ENCODE measurements at places on chromosomes 1 and 21. TPM values are rescaled to one million over a fixed set of nuclear protein-coding genes. Genes with fewer than 3 reads are reported as not detected.

DNA sequence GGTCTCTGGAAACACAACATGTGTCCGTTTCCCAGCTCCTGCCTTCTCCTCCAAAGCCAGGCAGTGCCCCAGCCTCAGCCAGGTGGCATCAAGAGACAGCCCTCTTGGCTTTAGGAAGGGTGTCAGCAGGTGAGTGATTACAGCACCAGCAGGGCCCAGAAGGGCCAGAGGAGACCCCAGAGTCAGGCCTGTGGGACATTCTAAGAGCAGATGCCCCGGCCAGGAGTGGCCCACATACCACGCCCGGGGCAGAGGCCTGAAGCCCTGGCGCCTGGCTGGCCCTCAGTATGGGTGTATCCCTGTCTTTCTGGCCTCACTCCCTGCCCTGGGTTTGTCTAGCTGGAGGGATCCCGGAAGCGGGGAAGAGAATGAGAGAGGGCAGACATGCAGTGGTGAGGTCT lies 109.2 kb downstream of the CASZ1 start:
- no peak for DNase-seq

- no peak for DNase-seq
Observed at GRCh38 chr1:59819566-59820438, 5.1 kb downstream of the HOOK1 start.

DNA sequence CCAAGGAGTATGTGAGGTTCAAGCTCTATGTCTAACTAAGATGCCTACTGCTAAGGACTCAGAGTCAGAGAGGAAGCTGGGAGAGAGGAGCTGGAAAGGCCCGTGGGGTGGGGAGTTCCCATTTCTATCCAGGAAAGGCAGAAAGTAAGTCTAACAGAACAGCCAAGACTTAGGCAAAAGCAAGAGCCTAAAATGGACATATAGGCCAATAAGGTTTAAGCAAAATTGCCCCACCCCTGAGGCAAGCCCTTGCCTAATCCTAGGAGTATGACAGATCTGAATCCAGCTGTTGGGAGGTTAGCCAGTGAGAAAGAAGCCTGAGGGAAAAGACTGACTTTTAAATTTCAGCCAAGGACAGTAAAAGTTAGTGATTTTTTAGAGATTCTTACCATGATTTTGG lies 1.6 kb upstream of the KLHDC9 start:
- no peak for DNase-seq

DNA sequence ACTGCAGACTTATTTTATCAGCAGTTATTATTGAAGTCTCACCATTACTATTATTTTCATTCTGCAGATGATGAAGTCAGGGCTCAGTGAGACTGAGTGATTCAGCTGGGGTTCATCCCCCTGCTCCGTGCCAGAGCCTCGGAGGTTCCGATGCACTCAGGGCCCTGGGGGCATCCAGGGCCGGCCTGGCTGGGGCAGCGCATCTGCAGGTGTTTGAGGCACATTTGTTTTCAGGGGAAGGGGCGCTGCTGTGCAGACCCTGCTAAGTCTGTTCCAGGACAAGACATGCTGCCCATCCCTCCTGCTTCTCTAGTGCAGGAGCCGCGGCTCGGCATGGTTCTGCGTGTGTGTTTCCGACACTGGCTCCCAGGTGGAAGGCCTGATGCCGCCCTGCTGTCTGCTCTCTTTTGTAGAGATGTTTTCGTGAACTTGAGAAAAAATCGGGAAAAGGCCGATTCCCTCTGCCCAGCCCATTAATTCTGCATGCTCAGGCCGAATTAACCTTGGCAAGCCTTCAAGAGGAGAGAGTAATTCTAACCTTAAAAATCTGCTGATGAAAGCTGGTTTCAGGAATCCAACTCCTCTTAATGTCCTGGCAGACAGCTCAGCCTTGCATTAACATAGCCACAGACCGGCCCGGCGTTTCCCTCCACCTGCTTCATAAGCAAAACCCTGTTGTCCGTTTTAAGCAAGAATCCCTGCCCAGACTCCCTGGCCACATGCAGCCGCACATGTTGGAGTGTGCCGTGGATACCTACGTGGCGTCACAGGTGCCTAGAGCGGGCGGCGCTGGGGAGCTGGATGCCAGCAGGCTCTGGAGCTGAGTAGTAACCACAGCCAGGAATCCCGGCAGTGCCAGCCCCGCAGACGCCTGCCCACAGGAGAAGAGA lies 316.0 kb upstream of the VAMP3 start:
- DNase-seq = no peak

GRCh38 chr21:38487901-38488639 lies 10.2 kb downstream of the ERG start:
- DNase-seq = no peak

DNA sequence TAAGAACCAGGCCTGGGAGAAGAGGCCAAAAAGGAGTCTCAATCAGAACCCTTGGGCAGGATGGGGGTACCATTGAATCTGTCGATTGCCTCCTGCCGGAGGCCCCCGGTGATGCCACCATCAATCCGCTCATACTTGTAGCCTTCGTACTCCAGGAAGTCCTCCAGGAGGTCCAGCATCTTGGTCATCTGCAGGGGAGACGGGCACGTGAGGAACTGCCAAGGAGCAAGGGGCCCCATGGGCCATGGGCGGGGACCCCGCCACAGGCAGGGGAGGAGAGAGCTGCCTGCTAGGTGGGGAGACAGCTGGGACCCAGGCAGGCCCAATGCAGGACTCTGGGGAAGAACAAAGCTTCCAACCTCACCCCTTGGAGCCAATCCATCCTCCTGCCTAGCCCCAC lies 48.6 kb downstream of the CHD5 start:
- DNase-seq = no peak

GRCh38 chr1:147502760-147503159 lies 38.5 kb upstream of the BCL9 start:
- DNase-seq = no peak

- DNase-seq = no peak
Observed at GRCh38 chr1:22731924-22732720, 21.5 kb downstream of the EPHB2 start.

DNA sequence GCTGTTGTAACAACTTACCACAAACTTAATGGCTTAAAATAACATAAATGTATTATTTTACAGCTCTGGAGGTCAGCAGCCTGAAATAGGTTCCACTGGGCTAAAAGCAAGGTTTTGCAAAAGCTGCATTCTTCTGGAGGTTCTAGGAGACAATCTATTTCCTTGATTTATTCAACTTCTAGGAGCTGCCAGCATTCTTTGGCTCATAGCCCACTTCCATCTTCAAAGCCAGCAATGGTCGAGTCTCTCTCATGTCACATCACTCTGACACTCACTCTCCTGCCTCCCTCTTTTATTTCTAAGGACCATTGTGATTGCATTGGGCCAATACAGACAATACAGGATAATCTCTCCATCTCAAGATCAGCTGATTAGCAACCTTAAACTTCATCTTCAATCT lies 15.1 kb upstream of the FOXJ3 start:
- DNase-seq = no peak

DNA sequence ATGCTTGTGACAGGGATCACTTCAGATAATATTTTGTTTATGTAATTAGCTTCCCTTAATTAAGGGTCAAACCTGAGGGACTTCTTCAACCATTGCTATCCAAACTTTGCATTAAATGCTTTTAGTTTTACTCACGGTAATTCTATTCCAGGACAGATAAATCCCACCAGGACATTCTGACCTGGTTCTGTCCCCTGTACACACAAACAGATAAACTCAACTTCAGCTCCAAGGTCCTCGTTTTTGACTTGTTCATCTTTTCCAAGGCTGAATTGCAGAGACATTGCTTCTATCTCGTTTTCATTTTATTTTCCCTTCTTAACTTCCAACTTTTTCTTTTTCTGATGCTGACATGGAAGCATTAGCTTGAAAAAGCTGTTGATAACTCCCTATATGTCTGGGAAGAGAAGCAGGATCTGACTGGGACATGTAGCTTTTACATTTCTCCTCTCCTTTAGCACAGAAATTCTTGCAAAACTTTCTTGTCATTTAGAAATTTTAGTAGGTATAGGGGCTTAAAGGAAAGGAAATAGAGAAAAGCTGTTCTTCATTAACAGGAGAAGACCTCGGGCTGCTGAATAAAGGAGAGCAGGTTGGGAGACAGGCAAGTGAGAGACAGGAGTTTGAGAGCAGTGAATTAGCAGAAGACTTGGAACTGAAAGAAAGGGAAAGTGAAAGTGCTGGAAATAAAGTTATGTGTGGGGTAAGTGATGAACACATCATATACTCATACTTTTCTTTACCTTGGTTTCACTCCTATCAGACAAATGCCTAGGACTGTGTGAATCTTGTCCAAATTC lies 231.7 kb upstream of the B3GALT2 start:
- DNase-seq = no peak

GRCh38 chr21:36976228-36976861 lies 9.9 kb upstream of the HLCS start:
- DNase-seq = no peak

- no peak for DNase-seq
Observed at GRCh38 chr21:42846221-42846620, 33.1 kb downstream of the WDR4 start.

DNA sequence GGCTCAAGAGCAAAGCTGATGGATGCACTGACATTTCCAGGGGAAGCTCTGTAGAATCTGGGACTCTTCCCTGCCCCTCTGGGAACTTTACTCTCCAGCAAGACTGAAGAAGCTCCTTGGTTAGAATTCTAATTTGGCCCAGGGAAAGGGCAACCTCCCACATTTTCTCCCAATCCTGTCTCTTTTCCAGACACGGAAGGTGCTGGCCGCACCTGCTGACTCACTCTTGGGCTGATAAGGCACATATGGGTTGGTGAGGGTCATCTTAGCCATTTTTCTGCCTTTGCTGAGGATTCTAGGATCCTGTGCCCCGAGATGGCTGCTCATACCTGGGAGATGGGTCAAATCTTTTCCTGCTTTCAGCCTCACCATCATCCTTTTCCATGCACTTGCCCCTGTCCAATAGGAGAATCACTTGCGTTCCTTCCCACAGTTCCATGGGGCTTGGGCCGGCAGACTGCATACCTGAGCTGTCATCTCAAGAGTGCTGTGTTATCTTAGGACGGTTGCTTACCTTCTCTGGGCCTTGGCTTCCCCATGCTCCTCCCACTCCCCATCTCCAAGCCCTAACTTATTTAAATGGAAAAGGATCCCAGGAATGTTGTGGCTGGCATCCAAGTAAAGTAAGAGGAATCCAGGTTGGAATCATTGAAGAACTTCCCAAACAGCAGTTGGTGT lies 1.3 kb downstream of the TINAGL1 start:
- DNase-seq = no peak

GRCh38 chr1:162223488-162223887 lies 153.2 kb downstream of the SPATA46 start:
- DNase-seq = no peak

DNA sequence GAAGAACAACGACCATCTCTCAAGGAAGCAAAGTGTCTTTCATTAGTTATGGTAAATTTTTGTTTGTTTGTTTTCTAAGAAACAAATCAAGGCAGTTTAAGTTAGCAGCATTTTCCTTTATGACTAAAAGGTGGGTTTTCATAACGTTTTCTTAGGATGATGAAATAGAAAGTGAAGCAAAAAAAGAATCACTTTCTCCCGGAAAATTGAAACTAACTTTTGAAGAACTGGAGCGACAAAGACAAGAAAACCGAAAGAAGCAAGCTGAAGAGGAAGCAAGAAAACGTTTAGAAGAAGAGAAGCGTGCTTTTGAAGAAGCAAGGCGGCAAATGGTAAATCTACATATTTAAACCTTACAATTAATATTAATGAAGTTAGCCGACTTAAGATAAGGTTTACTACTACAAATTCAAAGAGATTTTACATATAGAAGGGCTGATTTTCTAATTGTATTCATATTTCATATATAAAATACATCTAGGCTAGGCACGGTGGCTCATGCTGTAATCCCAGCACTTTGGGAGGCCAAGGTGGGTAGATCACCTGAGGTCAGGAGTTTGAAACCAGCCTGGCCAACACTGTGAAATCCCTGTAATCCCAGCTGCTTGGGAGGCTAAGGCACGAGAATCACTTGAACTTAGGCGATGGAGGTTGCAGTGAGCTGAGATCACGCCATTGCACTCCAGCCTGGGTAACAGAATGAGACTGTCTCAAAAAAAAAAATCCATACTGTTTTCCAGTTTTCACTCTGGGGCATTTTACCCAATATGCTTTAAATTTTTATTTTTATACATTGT lies 38.3 kb downstream of the NEXN start:
- no peak for DNase-seq

- no peak for DNase-seq
Observed at GRCh38 chr1:31880957-31881687, 57.0 kb downstream of the PTP4A2 start.

DNA sequence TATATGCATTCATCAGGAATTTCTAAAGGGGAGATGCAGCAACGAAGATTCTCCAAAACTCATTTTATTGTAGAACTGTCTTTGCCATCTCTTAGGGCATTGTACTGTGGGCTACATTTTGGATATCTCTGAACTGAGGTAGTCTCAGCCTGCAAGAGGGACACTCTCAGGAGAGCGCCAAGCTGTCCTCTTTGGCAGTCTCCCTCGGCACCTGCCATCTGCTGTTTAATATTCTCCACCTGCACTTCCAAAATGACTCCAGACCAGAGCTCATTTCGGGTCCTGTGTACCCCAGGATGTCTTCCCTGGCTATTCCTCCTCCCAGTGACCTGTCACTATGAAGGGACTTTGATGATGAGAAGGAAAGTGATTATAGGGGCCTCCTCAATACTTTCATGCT lies 356.3 kb upstream of the C1orf174 start:
- no peak for DNase-seq

- no peak for DNase-seq
Observed at GRCh38 chr1:201531551-201532425, 7.1 kb upstream of the NAV1 start.

GRCh38 chr21:40053007-40053406 lies 185.8 kb downstream of the PCP4 start:
- DNase-seq = no peak

GRCh38 chr1:229027622-229028182 lies 243.2 kb upstream of the RAB4A start:
- DNase-seq = no peak

DNAI4 gene
- total RNA-seq = 8.0 TPM

TEX38 gene
- not detected for total RNA-seq

LRRC53 gene
- total RNA-seq = not detected

BLACAT1 gene
- total RNA-seq = 3.8 TPM

OLFML2B gene
- total RNA-seq = 5.8 TPM

RBM11 gene
- 0.65 TPM for total RNA-seq

WNT4 gene
- 0.16 TPM for total RNA-seq

RXFP4 gene
- total RNA-seq = not detected

RNF207 gene
- total RNA-seq = 3.8 TPM

SPRTN gene
- 16.0 TPM for total RNA-seq

NOC2L gene
- 95.4 TPM for total RNA-seq

CDC7 gene
- total RNA-seq = 64.8 TPM

ELF3 gene
- 0.55 TPM for total RNA-seq

RCSD1 gene
- total RNA-seq = 3.0 TPM

SLX9 gene
- 40.5 TPM for total RNA-seq

MYBPH gene
- total RNA-seq = not detected

Measured in neural crest cell (in vitro differentiated cells).